ENCODE measurements at places on chromosomes 6 and 20. TPM values are rescaled to one million over a fixed set of nuclear protein-coding genes. Genes with fewer than 3 reads are reported as not detected.

DNA sequence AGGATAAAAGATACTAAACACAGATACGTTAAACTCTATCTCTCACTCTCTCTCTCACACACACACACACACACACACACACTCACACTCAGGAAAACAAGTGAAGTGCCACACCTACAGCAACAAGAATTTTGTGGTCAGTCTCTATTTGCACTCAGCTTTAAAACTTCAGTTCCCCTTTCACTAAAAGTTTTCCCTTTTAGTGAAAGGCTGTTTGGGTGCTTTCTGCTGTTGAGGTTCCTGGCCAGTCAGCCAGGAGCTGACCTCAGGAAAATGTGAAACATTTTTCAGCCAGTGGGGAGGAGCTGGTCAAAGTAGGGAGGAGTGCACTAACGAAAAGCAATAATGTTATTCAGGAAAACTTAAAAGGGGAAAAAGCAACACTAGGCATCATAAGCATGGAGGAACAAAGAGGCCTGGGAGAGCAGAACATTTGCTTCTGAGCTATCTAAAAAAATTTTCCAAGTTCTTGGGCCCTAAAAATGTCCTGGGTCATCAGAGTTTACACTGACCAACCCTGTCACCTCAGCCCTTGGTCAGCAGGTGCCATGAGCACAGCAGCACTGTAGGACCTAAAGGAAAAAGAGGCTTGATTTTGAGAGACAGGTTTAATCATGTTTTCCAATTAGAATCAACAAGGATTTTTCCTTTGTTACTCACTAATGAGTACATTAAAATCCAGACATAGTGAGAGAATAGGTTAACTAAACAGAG lies 30.7 kb upstream of the NT5E start:
- DNase-seq: no peak

Gene WFDC6
- not detected for total RNA-seq

Gene BPIFB4
- not detected for total RNA-seq

Gene KHDRBS2
- not detected for total RNA-seq

DNA sequence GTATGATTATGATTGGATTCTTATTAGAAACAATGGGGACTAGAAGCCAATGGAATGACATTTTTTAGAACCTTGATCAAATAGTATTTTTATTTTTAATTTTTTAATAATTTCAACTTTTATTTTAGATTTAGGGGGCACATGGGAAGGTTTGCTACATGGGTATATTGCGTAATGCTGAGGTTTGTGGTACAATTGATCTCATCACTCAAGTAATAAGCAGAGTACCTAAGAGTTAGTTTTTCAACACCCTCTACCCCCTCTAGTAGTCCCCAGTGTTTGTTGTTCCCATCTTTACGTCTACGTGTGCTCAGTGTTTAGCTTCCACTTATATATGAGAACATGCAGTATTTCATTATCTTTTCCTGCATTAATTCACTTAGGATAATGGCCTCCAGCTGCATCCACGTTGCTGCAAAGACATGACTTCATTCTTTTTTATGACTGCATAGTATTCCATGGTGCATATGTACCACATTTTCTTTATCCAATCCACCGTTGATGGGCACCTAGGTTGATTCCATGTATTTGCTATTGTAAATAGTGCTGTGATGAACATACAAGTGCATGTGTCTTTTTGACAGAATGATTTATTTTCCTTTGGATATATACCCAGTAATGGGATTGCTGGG lies 281.1 kb upstream of the MAN1A1 start:
- DNase-seq: no peak

DNA sequence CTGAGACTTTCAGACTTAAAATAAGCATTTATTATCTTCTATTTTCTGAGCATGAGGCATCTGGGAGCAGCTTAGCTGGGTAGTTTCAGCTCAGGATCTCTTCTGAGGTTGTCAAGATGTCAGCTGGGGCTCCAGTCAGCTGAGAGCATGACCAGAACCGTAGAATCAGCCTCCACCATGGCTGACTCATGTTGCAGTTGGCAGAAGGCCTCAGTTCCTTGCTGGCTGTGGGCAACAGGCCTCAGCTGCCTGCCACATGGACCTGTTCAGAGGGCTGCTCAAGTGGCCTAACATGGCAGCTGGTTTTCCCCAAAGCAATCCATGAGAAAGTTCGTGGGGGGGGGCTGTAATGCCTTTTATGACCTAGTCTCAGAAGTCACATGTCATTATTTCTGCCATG lies 142.3 kb downstream of the LY86 start:
- no peak for DNase-seq

DNA sequence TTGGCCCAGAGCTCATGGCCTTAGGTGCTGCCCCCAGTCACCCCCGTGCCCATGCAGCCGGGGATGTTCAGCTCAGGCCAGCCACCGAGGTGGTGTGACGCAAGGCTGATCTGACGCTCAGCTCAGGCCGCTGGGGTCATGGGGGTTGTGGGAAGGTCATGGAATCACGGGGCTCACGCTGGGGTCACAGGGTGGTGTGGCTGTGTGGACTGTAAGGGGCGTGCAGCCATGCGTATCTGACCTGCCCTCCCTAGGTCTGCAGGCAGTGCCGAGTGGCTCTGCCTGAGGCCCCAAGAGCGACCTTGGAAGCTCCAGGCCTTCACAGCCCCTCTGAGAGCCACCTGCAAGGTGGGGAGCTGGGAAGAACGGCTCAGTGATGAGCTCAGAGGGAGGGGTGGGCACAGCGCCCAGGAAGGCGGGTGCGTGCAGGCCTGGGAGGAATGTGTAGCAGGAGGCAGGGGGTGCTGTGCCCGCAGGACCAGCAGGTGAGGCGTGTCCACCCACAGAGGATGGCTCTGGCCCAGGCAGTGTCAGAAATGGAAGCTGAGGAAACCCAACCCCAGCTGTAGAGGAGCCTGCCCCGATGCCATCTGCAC lies 27.8 kb downstream of the CHRNA4 start:
- DNase-seq: no peak

DNA sequence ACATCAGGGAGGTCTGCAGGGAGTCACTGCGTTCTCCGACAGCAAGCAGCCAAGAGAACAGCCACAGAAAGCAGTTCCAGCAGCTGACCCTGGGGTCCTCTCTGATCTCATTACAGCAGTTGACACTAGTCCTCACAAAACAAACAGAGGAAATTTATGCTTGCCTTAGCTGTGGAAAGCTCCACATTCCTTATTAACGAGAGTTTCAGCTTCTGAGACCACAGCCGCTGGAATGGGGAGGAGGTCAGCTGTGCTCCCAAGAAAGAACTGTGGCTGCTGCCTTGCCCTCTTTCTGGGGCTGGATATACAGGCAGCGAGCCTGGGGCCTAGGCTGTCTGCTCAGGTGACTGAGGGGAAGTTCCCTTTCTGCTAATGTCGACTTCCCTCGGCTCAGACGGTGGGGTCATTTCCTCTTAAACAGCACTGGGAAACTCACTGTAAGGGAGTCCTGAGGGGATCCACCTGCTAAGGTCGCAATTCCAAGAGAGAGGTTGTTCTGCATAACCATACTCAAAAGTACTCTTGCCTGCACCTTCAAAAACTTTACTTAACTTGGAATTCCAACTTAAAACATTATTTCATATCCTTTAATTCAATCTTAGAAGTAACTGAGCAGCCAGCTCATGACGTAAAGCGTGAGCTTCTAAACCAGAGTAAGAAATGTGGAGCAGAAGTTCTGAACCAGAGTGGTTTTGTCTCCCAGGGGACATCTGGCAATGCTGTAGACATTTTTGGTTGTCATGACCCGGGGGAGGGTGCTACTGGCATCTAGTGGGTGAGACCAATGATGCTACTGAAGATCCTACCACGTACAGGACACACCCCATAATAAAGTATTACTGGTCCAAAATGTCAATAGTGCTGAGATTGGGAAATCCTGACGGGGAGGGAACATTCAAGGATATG lies 80.3 kb downstream of the BACH2 start:
- no peak for DNase-seq

Gene CLVS2
- not detected for total RNA-seq

GRCh38 chr20:43949741-43950618 lies 35.3 kb downstream of the TOX2 start:
- DNase-seq: no peak

DNA sequence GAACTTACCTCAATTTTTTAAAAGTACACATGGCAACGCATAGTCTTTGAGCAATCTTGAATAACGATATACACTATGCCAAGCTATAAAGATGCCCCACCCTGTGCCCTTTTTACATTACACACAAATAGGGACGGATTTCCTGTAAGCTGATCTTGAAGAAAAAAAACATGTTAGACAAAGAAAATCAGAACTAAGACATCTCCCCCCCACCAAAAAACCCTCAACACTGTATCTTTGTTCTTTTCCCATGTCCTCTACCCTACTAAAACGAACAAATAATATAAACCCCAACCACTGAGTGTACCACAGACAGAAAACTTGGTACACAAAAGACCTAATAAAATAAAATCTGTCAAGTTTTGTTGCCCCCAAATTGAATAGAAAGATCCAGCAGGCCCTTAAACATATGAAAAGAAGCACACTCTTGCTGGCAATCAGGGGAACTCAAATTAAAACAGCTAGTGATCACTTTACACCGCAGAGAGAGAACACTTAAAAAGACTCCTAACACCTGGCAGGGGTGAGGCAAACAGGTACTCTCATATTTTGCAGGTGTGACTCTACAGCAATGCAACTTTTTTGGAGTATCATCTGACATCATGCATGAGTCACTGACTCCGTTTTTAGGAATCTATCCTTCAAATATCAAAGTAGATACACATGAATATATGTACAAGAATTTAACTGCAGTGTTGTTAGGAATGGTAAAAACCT lies 29.6 kb downstream of the BACH2 start:
- no peak for DNase-seq

DNA sequence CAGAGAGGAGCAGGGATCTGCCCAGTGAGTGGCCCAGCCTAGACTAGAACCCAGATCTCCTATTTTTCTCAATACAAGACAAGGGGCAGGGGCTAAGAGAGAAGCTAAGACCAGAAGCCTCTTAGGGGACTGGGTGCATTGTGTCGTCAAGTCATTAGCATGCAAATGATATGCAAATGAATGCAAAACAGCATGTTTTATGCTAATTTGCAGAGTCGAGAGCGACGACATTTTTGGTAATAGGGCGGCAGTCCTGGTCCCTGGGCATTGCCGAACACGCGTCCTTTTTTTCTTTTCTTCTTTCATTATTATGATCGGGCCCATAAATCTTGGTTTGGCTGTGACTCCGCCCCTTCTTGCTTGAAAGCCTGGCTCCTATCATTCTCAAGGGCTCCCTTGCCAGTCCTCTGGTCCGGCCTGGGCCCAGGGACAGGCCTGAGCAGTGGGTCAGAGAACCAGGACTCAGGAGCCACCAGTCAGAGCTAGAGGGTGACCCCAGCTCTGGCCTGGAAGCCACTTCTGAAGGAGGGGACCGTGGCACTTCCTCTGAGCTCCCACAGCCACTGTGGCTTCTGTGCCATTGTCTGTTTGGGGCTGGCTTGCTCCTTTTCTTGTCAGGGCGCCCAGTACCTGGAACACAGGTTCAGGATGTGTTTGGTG lies 32.0 kb upstream of the SCRT2 start:
- DNase-seq: no peak

GRCh38 chr6:90610751-90611542 lies 24.1 kb upstream of the MAP3K7 start:
- no peak for DNase-seq

Gene AIF1
- total RNA-seq: 28.2 TPM

- DNase-seq: no peak
Measured at GRCh38 chr6:141077355-141078333, 1055.1 kb upstream of the GJE1 start.

DNA sequence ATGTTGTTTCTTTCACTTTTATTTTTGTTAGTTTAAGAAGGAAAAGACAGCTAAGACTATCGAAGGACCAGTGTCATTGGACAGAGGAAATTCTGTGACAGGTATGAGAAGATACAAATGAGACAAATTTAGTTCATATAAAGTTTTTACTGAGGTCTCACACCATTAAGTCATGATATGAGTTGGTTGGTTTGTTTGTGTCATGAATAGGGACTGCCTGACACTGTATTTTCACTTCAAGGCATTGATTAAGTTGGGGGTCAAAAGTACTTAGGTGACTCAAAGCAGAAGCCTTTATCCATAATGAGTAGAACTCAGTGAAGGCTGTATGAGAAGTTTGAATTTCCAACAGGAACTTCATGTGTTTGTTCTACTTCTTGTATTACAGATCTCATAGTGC lies 21.3 kb upstream of the HIVEP2 start:
- DNase-seq: no peak

DNA sequence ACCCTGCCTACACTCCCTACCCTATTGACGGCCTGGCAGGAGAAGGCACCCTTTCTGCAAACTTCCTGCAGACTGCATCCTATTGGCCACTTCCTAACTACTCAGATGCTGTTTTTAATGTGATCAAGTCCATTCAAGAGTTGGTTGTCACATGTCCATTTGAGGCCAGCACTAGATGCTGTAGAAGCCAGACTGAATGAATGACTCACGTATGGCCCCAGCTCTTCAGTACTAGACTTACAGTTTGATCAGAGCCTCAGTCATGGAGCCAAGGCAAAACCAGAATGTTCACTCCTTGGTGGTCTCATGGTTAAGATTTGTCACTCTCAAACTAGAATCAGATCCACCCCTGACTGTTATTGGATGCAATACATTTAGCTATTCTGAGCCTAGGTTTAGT lies 101.7 kb downstream of the OPRM1 start:
- no peak for DNase-seq

Gene SLC52A3
- total RNA-seq: 0.16 TPM

GRCh38 chr6:25875926-25876602 lies 2.0 kb upstream of the SLC17A3 start:
- DNase-seq: no peak

Gene CITED2
- 300 TPM for total RNA-seq

GRCh38 chr6:144928847-144929246 lies 643.7 kb downstream of the UTRN start:
- DNase-seq: no peak

Gene WRNIP1
- total RNA-seq: 62.3 TPM

- no peak for DNase-seq
Measured at GRCh38 chr6:41353333-41353732, 17.9 kb downstream of the NCR2 start.

GRCh38 chr6:138292482-138292881 lies 74.2 kb upstream of the PBOV1 start:
- DNase-seq: no peak

- DNase-seq: no peak
Measured at GRCh38 chr6:11852061-11852651, 73.6 kb upstream of the ADTRP start.

DNA sequence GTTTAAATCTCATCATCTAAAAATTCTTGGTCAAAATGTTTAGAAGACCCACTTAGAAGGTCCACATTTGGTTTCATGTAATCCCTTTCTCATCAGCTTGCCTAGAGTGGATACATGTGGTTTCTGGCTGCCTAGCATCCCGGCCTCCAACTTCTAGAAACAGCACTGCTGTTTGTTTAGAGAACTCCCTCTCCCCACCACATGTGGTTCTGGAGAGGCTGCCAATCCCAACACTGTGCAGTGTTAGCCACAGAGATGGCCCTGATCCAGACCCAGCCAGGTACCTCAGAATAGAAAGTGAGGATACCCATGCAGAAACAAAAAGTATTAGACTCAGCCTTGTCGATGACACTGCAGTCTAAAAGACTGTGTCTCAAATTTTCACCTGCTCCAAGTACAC lies 241.8 kb downstream of the BCKDHB start:
- no peak for DNase-seq

GRCh38 chr6:137581019-137581707 lies 87.0 kb upstream of the OLIG3 start:
- no peak for DNase-seq

Measured in breast epithelium (tissue), 4 donors.